Retina (tissue), 1 donor: ENCODE measurements at places on chromosomes 4 and X.

DNA sequence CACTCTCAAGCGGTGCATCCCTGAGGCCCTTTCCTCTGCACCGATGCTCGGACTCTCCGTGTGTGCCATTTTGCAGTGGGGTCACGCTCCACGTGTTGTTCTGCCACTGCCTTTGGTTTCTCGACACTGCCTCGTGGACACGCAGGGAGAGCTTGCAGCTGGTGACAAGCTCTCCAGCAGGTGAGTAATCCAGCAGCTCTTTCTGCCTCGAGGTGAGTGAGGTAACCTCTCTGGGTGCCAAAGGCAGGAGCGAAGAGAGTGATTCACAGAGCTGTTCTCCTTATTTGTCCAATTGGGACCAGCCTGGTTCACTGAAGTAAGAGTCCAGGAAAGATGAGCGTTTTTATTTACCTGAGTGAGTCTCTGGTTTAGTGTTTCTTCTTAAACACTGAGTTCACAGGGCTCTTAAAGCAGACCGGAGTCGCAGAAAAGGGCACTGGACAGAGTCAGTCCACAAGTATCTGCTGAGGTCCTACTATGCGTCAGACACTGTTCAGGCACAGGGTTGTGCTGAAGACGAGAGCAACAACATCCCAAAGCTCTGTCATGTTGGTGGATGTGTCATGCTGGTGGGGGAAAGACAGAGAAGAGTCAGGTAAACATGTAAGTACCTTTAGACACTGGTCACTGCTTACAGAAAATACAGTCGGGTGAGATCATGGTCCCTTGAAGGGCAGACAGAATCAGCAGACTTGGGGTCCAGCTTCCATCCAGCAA, 61.8 kb downstream of the FHDC1 start:
- no peak for DNase-seq

- no peak for DNase-seq
These were observed 37.6 kb upstream of the LGI2 start for GRCh38 chr4:25068386-25068785.

- DNase-seq = no peak
These were observed 63.7 kb upstream of the PLAC1 start for GRCh38 chrX:134721766-134722532.

GRCh38 chrX:26918631-26919030, 544.5 kb downstream of the PPP4R3C start:
- DNase-seq = no peak

GRCh38 chr4:87073199-87074120, 138.6 kb downstream of the AFF1 start:
- DNase-seq = peak; percentile 56

GRCh38 chrX:121008920-121009319, 23.4 kb upstream of the CT47A1 start:
- no peak for DNase-seq

DNA sequence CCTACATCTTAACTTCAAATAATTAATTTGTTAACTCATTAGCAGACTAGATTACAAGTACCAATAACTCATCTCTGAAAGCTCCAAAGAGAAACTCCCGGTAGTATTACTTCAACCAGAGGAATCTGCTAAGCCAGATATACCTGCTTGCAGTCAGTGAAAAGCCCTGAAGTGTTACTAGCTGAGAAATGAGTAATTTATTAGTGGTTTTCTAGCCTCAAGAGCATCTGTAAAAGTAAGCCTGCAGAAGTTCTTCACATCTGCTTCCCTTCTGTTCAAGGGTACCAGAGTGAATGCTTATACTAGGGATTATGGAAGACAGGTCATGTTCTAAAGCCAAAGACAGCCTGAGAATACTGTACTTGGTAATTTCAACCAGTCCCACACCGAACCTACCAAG, 34.7 kb downstream of the IRS4 start:
- DNase-seq = no peak

- DNase-seq = peak; percentile 79
These were observed 74.0 kb upstream of the BCOR start for GRCh38 chrX:40171513-40172400.

- no peak for DNase-seq
These were observed 411.9 kb upstream of the EMCN start for GRCh38 chr4:100929758-100930157.

- DNase-seq = no peak
These were observed 54.6 kb upstream of the ANK2 start for GRCh38 chr4:112994732-112995464.

- no peak for DNase-seq
These were observed 629.7 kb downstream of the STIM2 start for GRCh38 chr4:27490315-27490714.
